GM04503 (cell line): ENCODE measurements at places on chromosomes 7 and 10.

GRCh38 chr7:73435471-73436009 is 2.0 kb downstream of the FZD9 start:
- no peak for DNase-seq

GRCh38 chr7:74356589-74357315 is 67.5 kb downstream of the CLIP2 start:
- no peak for DNase-seq

DNA sequence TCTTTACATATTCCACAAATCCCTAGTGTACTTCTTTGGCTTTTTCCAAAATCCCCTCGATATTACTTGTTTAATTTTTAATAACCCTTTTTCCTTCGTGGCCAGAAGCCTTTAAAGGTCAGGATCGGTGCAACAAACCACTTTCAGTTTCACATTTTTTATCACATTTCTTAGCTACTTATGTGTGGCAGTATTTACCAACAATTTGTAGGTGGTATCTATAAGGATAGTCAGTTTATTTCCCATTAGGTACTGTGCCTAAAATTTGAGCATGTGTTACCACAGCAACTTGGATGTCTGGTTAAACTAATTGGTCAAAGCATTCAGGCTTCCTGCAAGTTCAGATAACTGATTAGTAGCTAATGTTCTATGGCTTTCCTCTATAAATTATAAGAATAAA is 104.9 kb downstream of the CDK14 start:
- no peak for DNase-seq

- DNase-seq = no peak
Observed at GRCh38 chr10:13842117-13842516, 255.4 kb downstream of the PRPF18 start.

DNA sequence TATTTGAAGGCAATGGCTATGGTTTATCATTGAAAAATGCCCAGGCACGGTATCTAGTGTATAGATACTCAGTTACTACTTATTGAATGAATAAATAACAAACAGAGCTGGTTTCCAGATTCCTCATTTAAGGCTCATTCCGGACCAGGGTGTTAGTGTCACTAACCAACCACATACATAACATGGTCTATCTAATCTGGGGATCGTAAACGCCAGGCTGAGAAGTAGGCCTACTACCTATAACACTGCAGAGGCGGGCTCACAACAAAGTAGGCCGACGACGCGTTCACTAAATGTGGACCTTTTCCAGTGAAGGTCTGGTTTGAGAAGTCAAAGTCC is 423 bp downstream of the LSM5 start:
- DNase-seq = no peak
